ENCODE measurements at places on chromosomes 16 and 17. TPM values are rescaled to one million over a fixed set of nuclear protein-coding genes. Genes with fewer than 3 reads are reported as not detected.

GRCh38 chr17:29155227-29155965 lies 24.8 kb downstream of the MYO18A start:
- no peak for DNase-seq
- peaks cover 33% of the 10 kb centered on the region for H3K4me1 ChIP-seq
- no peaks in the 10 kb centered on the region for H3K27me3 ChIP-seq
- H3K27ac ChIP-seq = peak overlapping the region; percentile 69

- H3K36me3 ChIP-seq = no peaks in the 10 kb centered on the region
- no peak overlapping the region for H3K4me3 ChIP-seq
- no peak for DNase-seq
- no peaks in the 10 kb centered on the region for H3K4me1 ChIP-seq
- no peaks in the 10 kb centered on the region for H3K27me3 ChIP-seq
These were observed 332.7 kb downstream of the ZFHX3 start for GRCh38 chr16:72715267-72715666.

- H3K4me1 ChIP-seq = no peaks in the 10 kb centered on the region
- DNase-seq = no peak
- no peak overlapping the region for H3K27ac ChIP-seq
- no peaks in the 10 kb centered on the region for H3K27me3 ChIP-seq
These were observed 22.9 kb downstream of the DHRS7B start for GRCh38 chr17:21149621-21150020.

The HAGH gene
- 84.5 TPM for total RNA-seq

- H3K27ac ChIP-seq = no peak overlapping the region
- no peaks in the 10 kb centered on the region for H3K4me1 ChIP-seq
- H3K27me3 ChIP-seq = no peaks in the 10 kb centered on the region
- DNase-seq = no peak
- H3K36me3 ChIP-seq = no peaks in the 10 kb centered on the region
These were observed 26.7 kb downstream of the CDK5RAP3 start for GRCh38 chr17:47997586-47997985.

The ZNF232 gene
- total RNA-seq = 14.2 TPM

DNA sequence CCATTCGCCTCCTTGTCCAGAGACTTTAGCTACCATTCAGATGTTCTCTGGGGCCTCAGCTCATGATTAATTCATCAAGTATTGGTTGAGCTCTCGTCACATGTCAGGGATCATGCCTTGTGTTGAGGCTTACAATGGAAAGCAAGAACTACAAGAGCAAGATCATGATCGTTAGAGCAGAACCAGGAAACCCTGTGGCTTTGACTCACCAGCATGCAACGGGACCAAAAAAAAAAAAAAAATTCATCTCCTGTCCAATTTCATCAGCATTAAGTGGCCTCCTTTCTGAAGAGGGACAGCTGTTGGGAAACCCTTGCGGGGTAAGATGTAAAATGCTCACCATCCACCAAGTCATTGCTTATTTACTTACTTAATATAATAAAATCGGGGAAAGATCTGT lies 12.1 kb upstream of the USP10 start:
- no peaks in the 10 kb centered on the region for H3K4me1 ChIP-seq
- no peak overlapping the region for H3K27ac ChIP-seq

- H3K27ac ChIP-seq = no peak overlapping the region
- H3K27me3 ChIP-seq = peaks cover 4% of the 10 kb centered on the region
- DNase-seq = no peak
- H3K4me3 ChIP-seq = no peak overlapping the region
- peaks cover 8% of the 10 kb centered on the region for H3K4me1 ChIP-seq
These were observed 1.7 kb upstream of the APPBP2 start for GRCh38 chr17:60527701-60528100.

The ABAT gene
- total RNA-seq = 13.2 TPM

The SALL1 gene
- total RNA-seq = not detected

The MRPL38 gene
- total RNA-seq = 144 TPM

The TNFRSF13B gene
- total RNA-seq = 5.6 TPM

The NETO2 gene
- 4.1 TPM for total RNA-seq

- H3K4me3 ChIP-seq = no peak overlapping the region
- H3K27ac ChIP-seq = no peak overlapping the region
- H3K36me3 ChIP-seq = peaks cover 6% of the 10 kb centered on the region
- no peaks in the 10 kb centered on the region for H3K27me3 ChIP-seq
- peaks cover 63% of the 10 kb centered on the region for H3K4me1 ChIP-seq
These were observed 2.4 kb upstream of the TMEM204 start for GRCh38 chr16:1530883-1531637.

GRCh38 chr17:49845321-49845720 lies 2.5 kb downstream of the TAC4 start:
- no peak for DNase-seq
- H3K27me3 ChIP-seq = no peaks in the 10 kb centered on the region
- no peaks in the 10 kb centered on the region for H3K4me1 ChIP-seq
- no peak overlapping the region for H3K27ac ChIP-seq
- no peaks in the 10 kb centered on the region for H3K36me3 ChIP-seq

- no peak overlapping the region for H3K4me3 ChIP-seq
- peaks cover 56% of the 10 kb centered on the region for H3K4me1 ChIP-seq
- H3K27me3 ChIP-seq = peaks cover 4% of the 10 kb centered on the region
- H3K27ac ChIP-seq = no peak overlapping the region
These were observed 808 bp upstream of the BAHCC1 start for GRCh38 chr17:81394377-81394920.

- H3K4me1 ChIP-seq = no peaks in the 10 kb centered on the region
- H3K4me3 ChIP-seq = no peak overlapping the region
- H3K36me3 ChIP-seq = no peaks in the 10 kb centered on the region
- no peaks in the 10 kb centered on the region for H3K27me3 ChIP-seq
These were observed 219.3 kb upstream of the GSE1 start for GRCh38 chr16:85393674-85394451.

The ZG16B gene
- not detected for total RNA-seq

DNA sequence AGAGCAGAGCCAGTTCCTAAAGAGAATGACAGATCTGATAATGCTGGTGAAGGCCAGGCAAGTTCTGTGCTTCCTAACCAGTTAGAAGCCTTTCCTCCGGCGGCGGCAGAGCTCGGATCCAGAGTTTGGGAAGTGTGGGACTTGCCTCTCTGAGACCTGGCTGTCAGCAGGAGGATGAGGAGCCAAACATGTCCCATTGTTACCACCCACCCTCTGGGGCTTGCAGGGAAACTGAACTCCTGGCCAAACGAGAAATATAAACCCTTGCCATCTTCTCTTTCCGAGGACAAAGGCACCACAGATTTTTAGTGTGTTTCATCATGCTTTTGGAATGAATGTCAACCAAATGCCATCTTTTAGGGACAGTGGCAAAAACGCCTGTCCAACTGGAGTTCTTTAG lies 80.2 kb upstream of the SMURF2 start:
- peaks cover 6% of the 10 kb centered on the region for H3K4me1 ChIP-seq
- H3K4me3 ChIP-seq = no peak overlapping the region
- no peak for DNase-seq
- H3K27me3 ChIP-seq = no peaks in the 10 kb centered on the region

DNA sequence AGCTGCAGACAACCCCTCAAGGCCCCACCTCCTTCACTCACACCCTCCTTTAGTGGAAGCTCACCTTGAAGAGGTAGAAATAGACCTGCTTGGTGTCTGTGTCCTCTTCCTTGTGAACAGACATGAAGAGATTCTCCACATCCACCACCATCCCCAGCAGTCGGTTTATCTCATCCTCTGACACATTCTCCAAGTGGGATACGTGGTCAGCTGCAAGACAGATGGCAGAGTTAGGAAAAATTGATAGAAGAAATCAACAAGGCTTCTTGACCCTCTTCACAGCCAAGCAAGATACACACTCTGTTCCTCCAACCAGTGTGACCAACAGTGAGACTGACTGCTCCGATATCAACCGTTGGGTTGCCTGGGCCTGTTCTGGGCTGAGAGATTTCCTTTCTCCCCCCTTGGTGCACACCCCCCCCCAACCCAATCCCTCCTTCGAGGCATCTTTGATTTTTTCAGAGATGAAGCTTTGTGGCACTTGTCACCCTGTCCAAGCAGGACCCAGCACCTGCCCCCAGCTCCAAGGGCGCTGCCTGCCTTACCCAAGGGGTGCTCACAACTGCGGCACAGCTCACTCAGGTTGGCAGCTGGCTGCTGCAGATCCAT lies 902 bp downstream of the KAT2A start:
- H3K4me1 ChIP-seq = peaks cover 28% of the 10 kb centered on the region
- H3K36me3 ChIP-seq = peaks cover 27% of the 10 kb centered on the region
- H3K4me3 ChIP-seq = no peak overlapping the region
- DNase-seq = no peak
- no peaks in the 10 kb centered on the region for H3K27me3 ChIP-seq
- H3K27ac ChIP-seq = no peak overlapping the region

DNA sequence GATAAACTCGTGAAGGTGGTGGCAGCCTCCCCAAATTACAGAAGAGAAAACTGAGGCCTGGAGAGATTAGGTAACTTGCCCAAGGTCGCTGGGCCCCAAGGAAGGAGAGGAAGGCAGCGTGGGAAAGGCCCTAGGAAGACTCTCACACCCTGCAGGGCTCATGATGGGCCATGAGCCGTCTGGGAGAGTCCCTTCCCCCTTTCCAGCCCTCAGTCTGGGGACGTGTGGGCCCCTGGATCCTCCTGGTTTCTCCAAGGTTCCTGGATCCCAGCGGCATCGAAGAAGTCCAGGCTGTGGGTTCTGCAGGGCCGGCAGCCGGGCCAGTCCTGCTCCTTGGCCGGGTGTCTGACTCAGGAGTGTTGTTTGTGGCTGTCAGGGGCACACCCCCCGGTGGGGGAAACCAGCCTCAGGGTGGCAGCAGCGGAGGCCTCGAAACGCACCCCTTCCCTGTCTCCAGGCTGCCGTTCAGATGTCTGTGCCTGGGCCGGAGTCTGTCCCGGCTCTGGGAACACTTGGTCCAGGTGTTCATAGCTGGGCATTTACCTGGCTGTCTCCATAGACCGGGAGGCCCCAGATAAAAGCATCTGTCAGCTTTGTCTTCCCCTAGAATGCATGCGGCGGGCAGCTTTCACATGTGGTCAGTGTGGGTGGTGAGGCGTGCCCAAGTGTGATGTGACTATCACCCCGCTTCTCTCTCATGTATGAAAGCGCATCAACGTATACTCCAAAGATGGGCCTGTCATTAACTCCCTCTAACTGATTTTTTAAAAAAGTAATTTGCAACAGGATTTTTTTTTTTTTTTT lies 3.7 kb upstream of the RAP1GAP2 start:
- H3K36me3 ChIP-seq = no peaks in the 10 kb centered on the region
- H3K4me3 ChIP-seq = peak overlapping the region; percentile 11
- peaks cover 36% of the 10 kb centered on the region for H3K4me1 ChIP-seq
- DNase-seq = peak; percentile 64

- peak; percentile 14 for DNase-seq
- H3K4me3 ChIP-seq = no peak overlapping the region
- H3K4me1 ChIP-seq = no peaks in the 10 kb centered on the region
- H3K36me3 ChIP-seq = no peaks in the 10 kb centered on the region
- no peak overlapping the region for H3K27ac ChIP-seq
These were observed 173.6 kb downstream of the IRF8 start for GRCh38 chr16:86072328-86073102.

DNA sequence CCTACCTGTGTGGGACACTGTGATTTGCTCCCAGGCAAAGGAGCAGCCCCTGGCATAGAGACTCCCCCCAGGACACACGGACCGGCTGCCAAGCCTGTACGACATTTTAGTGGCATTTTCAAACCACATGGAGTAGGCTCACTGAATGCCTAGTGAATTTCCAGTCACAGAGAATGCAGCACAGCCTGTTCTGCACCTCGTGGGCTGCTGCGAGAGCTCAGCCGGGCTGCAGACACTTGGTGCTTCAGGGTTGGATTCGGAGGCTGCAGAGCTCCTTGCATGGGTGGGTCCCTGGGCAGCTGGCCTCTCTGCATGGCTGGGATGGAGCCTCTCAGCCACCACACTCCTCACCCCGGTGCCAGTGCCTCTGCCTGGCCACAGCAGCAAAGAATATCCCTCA lies 51.2 kb upstream of the HNF1B start:
- no peak overlapping the region for H3K27ac ChIP-seq
- H3K36me3 ChIP-seq = no peaks in the 10 kb centered on the region
- no peaks in the 10 kb centered on the region for H3K27me3 ChIP-seq
- no peak overlapping the region for H3K4me3 ChIP-seq

DNA sequence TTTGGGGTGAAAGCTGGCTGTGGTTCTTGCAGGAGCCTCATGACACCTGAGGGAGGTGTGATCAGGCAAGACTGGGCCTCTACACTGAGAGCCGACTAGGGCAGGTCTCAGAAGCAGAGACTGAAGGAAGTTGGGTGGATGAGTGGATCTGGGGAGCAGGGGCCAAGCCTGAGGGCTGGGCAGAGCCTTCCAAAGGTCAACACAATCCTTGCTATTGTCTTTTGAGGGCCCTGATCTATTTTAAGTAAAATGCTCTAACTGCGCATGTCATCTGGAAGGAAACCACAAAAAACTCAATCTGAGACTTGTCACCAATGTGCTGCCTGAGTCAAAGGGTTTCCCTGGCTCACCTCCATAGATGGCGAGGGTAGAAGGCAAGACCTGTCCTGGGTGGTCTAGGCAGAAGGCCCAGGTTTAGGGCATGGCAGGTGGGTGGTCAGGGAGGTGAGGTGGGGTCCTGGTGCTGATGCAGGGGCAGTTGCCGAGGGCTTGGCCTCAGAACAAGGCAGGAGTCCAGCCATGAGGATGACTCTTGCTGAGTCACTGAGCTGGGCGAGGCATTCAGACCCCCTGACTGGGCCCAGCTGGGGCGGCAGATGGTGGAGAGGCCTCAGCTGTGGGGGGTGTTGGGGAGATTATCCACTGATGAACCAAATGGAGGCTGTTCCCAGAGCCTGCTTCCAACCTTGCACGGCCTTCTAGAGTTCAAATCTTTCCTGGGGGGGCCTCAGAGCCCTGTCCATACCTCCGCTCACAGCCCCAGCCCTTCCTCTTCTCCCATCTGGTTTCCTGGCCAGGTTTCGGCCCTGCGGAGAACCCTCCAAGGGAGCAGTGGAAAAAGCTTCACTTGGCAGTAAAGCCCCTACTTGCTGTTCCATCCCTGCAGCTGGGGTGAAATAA lies 5.1 kb downstream of the MVP start:
- peaks cover 97% of the 10 kb centered on the region for H3K4me1 ChIP-seq
- peaks cover 11% of the 10 kb centered on the region for H3K36me3 ChIP-seq
- DNase-seq = peak; percentile 55
- no peaks in the 10 kb centered on the region for H3K27me3 ChIP-seq
- H3K27ac ChIP-seq = peak overlapping the region; percentile 46

DNA sequence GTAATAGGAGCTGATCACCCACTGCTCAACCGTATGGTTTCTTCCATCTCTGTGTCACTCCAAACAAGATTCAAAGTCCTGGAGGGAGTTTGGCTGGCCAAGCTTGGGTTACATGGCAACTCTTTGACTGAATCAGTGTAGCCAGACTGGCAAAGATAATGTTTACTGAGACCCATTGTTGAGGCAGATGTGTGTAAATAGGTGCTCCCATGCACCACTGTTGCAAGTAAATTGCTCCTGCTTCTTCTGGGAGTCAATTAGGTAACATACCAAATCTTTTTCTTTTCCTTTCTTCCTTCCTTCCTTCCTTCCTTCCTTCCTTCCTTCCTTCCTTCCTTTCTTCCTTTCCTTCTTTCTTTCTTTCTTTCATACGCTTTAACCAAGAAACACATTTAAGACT lies 86.3 kb upstream of the DHX40 start:
- H3K27ac ChIP-seq = no peak overlapping the region
- no peak for DNase-seq
- no peaks in the 10 kb centered on the region for H3K4me1 ChIP-seq
- H3K4me3 ChIP-seq = no peak overlapping the region
- H3K27me3 ChIP-seq = peaks cover 10% of the 10 kb centered on the region

DNA sequence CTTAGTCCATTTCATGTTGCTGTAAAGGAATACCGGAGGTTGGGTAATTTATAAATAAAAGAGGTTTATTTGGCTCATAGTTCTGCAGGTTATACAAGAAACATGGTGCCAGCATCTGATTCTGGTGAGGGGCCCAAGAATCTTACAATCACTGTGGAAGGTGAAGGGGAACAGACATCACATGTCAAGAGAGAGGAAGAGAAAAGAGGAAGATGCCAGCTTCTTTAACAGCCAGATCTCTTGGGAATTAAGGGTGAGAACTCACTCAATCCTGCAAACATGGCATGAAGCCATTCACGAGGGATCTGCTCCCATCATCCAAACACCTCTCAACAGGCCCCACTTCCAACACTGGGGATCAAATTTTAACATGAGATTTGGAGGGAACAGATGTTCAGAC lies 49.5 kb downstream of the BMERB1 start:
- no peaks in the 10 kb centered on the region for H3K36me3 ChIP-seq
- no peak overlapping the region for H3K4me3 ChIP-seq
